Stimulated activated CD4-positive, alpha-beta T cell treated with anti-CD3 and anti-CD28 coated beads, Interleukin-4, amount 100 ng/mL, for 24 hours (primary cell): ENCODE measurements at places on chromosomes 11 and 22.

- DNase-seq: peak; percentile 50
Measured at GRCh38 chr22:36369004-36369921, 18.5 kb downstream of the MYH9 start.

DNA sequence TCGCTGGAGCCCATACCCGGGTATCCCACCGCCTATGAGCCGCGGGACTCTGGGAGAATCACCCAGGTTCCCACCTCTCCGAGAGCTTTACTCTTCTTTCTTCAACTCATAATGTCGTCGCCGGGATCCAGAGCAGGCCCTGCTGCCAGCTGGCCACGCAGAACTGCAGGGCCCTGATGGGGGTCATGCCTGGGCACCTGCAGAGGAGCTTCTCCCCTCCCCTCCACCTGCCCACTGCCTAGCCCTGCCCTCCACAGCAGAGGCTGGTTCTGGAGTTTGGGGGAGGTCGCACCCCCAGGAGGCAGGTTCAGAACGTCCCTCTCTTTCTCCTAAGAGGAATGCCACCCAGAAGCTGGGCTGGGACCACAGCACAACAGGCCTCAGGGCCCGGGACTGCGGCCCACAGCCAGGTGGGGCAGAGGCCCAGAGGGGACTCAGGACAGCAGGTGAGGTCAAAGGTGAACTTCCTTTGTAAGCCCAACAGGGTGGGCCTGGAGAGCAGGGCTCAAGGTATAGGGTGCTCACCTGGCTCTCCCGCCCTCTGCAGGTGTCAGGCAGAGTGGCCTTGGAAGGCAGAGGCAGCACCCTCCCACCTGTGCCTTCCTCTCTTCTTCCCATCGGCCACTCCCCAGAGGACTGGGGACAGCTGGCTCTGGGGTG, 1.9 kb downstream of the SLC25A45 start:
- DNase-seq: no peak

GRCh38 chr11:46900091-46900746, 18.1 kb downstream of the LRP4 start:
- DNase-seq: no peak

- DNase-seq: no peak
Measured at GRCh38 chr11:38226684-38227083, 1628.6 kb upstream of the RAG2 start.

- DNase-seq: peak; percentile 70
Measured at GRCh38 chr11:9601037-9601875, 27.8 kb downstream of the WEE1 start.

GRCh38 chr11:35558513-35558912, 33.1 kb upstream of the PAMR1 start:
- DNase-seq: no peak

GRCh38 chr11:88484873-88485621, 147.5 kb upstream of the CTSC start:
- DNase-seq: peak; percentile 44

DNA sequence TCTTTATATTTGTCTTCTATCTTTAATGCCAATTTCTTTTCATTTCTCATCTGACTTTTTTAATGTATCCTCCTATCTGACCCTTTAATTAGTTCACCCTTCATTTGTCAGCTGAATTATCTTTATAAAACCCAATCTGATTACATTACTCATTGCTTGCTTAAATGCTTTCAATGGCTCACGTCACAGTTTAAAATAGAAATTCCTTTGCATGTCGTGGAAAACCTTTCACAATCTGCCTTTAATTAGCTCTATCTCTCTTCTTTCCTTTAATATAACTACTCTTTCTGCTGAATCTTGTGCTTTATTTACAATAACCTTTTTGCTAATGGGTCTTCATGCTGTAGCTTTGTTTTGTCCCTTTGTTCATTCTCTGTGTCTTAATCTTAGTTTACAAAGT, 125.7 kb downstream of the DYNC2H1 start:
- no peak for DNase-seq

GRCh38 chr22:48424661-48425060, 1403.0 kb downstream of the BRD1 start:
- DNase-seq: no peak

GRCh38 chr11:6931146-6931713, 5.0 kb downstream of the ZNF215 start:
- no peak for DNase-seq

DNA sequence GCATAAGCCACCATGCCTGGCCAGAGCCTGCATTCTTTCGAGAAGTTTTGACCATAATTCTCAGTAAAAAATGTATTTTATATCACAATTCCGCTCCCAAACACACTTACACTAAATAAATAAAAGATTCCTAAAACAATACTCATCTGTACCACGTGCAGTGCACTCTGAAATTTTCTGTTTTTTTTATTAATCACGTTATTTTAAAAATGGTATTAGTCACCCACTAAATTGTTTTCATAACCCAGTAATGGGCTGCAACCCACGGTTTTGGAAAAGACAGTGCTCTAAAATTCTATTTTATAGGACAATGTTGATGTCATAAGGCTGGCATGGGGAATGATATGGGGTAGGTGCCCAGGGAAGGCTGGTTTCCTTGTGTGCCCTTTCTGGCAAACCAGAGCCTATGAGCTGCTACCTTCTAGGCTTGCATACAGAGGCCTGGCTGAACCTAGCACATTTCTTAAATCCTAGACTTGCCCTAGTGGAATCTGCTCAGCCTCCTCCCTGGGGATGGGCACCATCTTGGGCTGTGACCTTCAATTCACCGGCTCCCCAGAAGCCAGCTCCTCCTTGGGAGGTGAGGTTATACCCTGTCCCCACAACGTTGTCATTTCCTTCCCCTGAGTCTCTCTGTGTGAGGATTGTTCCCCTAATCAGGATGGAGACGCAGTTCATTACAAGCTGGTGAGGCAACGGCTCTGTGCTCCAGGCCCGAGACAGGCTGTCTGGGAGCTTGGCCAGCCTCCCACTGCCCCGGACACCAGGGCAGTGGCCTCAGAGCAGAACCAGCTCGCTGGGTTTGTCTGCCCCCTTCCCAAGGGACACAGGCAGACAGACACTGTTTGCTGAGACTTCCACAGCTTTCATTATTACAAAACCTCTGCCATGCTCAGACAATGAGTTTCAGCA, 116.5 kb upstream of the NAV2 start:
- no peak for DNase-seq

- no peak for DNase-seq
Measured at GRCh38 chr22:40498420-40499208, 128.2 kb downstream of the SGSM3 start.

GRCh38 chr11:94303966-94304958, at the start of gene IZUMO1R:
Gene IZUMO1R, plus strand, starts transcription at chr11:94304580. Its CDS starts 1,057 bp downstream, at chr11:94305637.
- no peak for DNase-seq

DNA sequence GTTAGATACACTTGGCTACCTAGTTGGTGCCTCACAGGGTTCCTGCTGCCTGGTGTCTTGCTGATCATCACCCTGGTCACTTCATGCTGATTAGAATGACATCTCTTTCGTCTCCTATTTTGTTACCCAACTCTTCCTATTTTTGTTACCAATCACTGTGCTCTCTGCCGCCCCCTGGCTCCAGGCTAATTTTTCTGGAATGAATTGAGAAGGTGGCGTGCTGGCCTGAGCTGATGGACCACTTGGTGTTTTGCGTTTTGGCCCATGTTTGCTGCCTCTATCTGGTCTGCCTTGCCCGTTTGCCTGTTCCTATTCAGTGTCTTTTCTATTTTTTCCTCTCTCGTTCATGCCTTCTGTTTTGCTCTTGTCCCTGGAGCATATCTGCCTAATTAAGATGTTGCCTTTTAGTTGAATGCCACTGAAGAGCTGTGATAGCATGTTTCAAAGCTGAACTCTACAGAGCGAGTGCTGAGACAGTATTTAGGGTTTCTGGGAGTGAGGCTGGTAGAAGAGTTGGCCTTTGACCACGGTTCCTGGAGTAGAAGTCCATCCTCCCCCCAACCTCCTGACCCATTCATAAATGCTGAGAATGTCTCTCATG, 5.9 kb upstream of the ATF4 start:
- DNase-seq: peak; percentile 58

DNA sequence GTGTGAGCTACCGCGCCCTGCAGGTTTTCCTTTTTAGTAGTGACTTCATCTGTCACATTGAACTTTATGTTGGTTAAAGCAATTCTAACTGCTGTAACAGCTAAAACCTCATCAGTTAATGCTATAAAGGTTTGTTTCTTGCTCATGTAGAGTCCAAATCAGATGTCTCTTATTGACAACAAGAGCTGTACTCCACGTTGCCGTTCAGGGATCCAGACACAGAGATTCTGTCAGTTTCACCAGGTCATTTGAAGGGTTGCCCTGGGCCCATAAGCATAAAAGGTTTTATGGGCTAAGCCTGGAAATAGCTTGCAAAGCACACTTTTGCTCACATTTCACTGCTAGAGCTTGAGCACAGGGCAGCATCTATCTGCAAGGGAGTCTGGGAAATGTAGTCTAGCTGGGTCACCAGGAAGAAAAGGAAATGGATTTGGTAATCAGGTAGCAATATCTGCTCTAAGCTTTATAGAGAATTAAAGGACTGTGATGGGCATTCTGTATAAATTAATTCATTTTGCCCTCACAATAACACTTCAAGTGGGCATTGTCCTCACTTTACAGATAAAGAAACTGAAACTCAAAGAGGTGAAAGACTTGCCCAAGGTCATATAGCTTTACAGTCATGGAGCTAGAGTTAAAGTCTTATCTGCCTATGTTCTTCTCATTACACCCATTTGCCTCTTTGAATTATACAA, 25.2 kb upstream of the PTPRJ start:
- no peak for DNase-seq

DNA sequence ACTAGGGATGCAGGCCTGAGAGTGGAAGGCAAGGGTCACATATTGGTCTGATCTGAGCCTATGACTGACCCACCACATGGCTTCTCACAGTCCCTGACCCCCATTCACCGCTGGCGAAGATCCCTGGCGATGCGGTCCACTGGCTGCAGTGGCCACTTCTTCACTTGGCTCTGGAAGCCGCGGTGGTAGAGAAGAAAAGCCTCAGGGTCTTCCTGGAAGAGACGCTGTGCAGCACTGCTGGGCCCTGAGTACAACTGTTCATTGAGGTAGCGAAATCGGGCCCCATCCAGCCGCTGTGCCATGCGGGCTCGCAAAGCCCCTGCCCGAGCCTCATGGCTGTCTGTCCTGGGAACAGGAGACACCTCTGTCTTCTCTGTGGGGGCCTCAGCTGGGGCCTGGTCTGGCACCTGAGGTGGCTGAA, 2.4 kb downstream of the RRP8 start:
- no peak for DNase-seq

DNA sequence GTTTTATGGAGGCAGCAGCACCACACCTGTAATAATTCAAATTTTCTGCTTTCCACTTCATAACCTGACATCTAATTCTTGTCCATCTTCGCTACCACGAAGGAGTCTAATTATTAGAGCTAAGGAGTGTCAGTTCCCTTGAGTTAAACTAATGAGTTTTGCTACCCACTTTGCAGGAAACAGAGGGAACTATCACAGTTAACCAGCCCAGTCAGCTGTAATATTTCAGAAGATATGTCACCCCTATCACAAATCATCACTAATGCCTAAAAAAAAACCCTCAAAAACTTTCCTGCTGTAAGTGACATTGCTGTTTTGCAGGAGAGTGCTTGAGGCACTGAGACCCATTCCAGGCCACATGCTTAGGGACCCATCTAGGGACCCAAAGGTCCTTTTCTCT, 8.4 kb downstream of the TECTA start:
- no peak for DNase-seq

- DNase-seq: no peak
Measured at GRCh38 chr11:76626266-76626665, 44.3 kb downstream of the LRRC32 start.

DNA sequence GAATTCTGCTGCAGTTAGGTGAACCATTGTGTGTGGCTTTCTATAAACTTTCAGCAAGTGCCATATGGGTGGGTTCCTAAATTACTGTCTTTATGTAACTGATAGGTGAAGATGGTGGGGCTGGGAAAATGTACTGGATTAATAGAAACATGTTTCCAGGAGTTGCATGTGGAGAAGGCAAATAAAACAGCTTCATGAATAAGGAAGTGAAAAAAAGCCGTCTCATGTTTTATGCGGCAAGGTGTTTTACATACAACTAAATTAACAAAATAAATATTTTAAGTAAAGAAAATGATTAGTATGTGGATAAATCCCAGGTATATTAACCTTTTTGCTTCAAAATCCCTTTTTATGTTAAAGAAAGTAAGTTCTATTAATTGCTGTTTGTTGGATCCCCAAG, 67.2 kb downstream of the EXT2 start:
- DNase-seq: no peak

DNA sequence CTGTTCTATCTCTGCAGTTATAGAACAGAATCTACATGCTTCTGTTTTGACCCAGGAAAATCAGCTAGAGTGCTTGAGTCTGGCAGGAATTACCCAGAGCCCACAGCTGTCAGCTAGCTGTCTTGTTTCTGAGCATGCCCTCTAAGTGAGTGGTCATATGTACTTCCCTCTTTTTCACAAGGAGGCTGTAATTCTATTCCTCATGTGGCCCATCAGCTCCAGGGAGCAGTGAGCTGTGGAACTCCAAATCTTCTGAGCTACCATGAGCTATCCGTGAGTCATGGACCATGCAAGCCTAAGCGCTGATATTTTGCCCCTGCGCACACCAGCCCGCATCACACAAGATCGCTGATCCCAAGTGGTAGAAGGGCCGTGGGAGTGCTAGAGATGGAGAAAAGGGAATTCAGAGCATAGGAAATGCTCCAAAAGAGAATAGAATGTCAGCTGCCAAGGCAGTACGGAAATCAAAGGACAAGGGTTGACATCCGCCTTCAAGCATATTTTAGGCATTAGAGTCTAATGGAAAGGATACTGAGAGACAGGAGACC, 5.4 kb downstream of the FJX1 start:
- DNase-seq: no peak

GRCh38 chr22:30297276-30297990, 8.1 kb upstream of the CASTOR1 start:
- DNase-seq: no peak

- DNase-seq: no peak
Measured at GRCh38 chr11:74014880-74015279, 6.0 kb upstream of the UCP3 start.

GRCh38 chr22:17269224-17269606, 50.0 kb upstream of the ADA2 start:
- DNase-seq: no peak

GRCh38 chr22:19242699-19243098, 48.8 kb downstream of the CLTCL1 start:
- DNase-seq: no peak

DNA sequence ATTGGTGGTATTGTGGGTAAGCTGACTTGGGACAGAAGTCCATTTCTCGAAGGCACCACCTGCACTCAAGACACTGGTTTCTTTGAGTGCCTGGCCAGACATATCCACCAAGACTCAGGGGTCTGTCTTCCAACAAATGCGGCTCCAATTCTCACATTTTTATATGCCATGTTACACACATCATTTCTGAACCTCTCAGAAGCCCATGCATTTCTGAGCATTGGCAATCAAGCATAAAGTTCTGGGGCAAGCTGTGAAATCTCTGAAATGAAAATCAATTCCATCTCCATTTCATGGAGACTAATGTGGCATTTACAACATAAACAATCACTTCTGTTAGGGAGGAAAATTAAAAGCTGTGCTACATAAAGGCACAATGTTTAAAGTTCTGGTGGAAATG, 243.7 kb downstream of the KIRREL3 start:
- no peak for DNase-seq

GRCh38 chr11:119896387-119897045, 167.5 kb upstream of the NECTIN1 start:
- DNase-seq: no peak
